ENCODE measurements at places on chromosomes 6 and 20. TPM values are rescaled to one million over a fixed set of nuclear protein-coding genes. Genes with fewer than 3 reads are reported as not detected.

Gene OOEP
- not detected for total RNA-seq

- peak; percentile 49 for DNase-seq
These were observed 82.1 kb upstream of the SIRPA start for GRCh38 chr20:1813101-1813529.

- DNase-seq: no peak
These were observed 34.0 kb upstream of the SCGN start for GRCh38 chr6:25617997-25618396.

Gene CST7
- total RNA-seq: 4.0 TPM

Gene PTGIS
- 9.9 TPM for total RNA-seq

Gene HLA-DMA
- total RNA-seq: 26.7 TPM

GRCh38 chr6:36805096-36805797 is 34.0 kb downstream of the CPNE5 start:
- DNase-seq: no peak

Gene GMPR
- 14.0 TPM for total RNA-seq

Gene KCNK16
- not detected for total RNA-seq

- DNase-seq: no peak
These were observed 35.6 kb upstream of the PRELID3B start for GRCh38 chr20:59078231-59078630.

GRCh38 chr6:10146715-10147451 is 268.0 kb downstream of the TFAP2A start:
- DNase-seq: no peak

GRCh38 chr6:111980971-111981840 is 72.7 kb upstream of the CCN6 start:
- no peak for DNase-seq

DNA sequence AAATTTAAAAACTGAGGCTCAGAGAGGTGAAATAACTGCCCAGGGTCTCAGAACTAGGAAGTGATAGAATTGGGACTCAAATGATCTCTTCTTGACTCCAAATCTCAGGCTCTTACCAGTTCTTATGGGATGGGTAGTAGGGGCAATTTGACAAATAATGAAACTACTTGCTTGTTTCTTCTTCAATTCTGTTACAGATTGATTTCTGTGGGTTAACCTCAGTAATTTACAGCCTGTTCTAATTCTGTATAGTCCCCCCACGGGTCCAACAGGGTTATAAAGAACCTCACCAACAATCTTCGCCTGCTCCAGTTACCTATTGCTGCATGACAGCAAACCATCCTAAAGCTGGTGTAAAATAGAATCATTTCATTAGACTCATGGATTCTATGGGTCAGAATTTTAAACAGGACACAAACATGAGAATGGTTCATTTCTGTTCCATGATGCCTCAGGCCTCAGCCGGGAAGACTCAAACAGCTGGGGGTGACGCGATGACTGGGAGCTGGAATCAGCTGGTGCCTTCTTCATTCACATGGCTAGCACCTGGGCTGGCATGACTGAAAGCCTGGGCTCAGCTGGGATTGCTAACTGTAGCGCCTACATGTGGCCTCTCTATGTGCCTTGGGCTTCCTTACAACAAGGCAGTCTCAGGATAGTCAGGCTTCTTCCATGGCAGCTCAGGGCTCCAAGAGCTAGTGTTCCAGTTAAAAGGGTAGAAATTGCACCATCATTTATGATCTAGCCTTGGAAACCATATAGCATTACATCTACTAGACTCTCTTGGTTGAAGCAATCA is 6.6 kb upstream of the WFDC2 start:
- no peak for DNase-seq

GRCh38 chr20:36246401-36246800 is 10.1 kb downstream of the AAR2 start:
- DNase-seq: no peak

- DNase-seq: no peak
These were observed 3.7 kb downstream of the MOCS1 start for GRCh38 chr6:39930540-39930939.

DNA sequence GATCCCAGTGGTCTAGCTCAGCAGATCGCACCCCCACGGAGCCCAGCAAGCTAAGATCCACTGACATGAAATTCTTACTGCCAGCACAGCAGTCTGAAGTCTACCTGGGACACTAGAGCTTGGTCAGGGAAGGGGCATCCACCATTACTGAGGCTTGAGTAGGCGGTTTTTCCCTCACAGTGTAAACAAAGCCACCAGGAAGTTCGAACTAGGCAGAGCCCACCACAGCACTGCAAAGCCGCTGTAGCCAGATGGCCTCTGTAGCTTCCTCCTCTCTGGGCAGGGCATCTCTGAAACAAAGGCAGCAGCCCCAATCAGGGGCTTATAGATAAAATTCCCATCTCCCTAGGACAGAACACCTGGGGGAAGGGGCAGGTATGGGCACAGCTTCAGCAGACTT is 18.8 kb downstream of the FRK start:
- no peak for DNase-seq

DNA sequence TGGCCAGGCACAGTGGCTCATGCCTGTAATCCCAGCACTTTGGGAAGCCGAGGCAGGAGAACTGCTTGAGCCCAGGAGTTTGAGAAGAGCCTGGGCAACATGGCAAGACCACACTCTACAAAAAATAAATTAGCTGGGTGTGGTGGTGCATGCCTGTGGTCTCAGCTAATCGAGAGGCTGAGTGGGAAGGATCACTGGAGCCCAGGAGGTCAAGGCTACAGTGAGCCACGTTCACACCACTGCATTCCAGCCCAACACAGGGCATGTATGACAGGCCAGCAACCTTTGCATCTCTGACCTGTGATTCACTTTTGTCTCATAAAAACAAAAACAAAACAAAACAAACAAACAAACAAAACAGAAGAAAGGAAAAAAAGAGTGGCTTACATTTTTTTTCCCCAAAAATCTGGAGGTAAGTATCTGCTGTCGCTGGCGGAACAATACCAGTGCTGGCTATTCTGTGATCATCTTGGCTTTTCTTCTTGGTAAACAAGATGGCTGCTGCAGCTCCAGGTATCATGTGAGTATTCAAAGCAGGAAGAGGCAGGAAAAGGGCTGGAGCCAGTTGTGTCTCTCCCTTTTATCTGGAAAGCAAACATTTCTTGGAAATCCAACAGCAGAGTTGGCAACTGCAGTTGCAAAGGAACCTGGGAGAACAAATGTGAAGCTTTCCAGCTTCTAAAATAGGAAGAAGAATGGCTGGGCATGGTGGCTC is 40.4 kb upstream of the ZMYND8 start:
- peak; percentile 77 for DNase-seq

DNA sequence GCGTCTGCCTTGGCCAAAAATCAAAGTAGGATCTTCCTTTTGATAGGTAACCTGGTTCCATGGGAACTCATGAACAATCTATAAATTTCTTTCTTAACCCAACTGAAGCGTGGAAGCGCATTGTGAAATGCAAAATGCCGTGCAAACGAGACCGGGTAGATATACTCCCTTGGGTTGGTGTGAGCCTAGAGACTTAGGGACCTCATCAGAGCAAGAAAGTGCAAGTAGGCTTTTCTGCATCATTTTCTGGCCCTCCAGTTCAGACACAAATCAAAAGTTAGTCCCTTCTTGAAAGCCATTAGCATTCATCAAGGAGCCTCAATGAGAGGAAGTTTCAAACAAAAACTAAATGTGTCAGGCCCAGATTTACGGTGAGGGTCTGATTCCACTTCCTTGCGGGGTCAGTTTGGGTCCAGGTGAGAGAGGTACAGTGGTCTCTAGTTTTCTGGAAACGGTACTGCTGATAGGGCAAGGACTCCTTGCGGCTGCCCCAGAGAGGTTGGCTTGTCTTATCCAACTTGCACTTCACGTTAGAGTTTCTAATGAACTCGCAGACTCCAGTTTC is 5.3 kb upstream of the ZNF184 start:
- no peak for DNase-seq

Gene SMPDL3A
- total RNA-seq: 21.3 TPM
